ENCODE measurements at places on chromosomes 12 and 14. TPM values are rescaled to one million over a fixed set of nuclear protein-coding genes. Genes with fewer than 3 reads are reported as not detected.

GRCh38 chr12:99454539-99455172, 192.9 kb upstream of the GARIN6 start:
- H3K36me3 ChIP-seq = no peaks in the 10 kb centered on the region
- no peak overlapping the region for H3K27ac ChIP-seq
- DNase-seq = no peak
- H3K4me3 ChIP-seq = no peak overlapping the region

DNA sequence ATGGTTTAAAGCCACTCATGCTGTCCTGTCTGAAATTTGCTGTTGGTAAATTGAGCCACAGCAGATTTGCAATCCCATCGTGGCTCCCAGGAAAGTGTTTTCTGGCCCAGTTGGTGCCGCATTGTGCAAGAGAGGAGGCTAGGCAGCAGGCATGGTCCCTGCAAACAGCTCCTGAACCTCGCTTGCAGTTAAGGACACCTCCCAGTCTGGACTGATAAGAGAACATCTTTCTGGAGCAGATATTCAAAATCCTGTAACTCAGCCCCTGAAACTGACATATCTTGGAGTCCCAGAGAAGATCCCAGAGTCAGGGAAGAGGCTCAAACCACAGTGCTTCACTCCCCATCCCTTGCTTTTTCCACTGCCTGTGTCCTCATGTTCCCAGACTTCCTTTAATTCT, 328.6 kb upstream of the FKBP4 start:
- no peak overlapping the region for H3K27ac ChIP-seq
- no peaks in the 10 kb centered on the region for H3K4me1 ChIP-seq
- H3K36me3 ChIP-seq = no peaks in the 10 kb centered on the region
- no peak for DNase-seq
- H3K27me3 ChIP-seq = no peaks in the 10 kb centered on the region

- H3K36me3 ChIP-seq = no peaks in the 10 kb centered on the region
- H3K27me3 ChIP-seq = no peaks in the 10 kb centered on the region
- no peak overlapping the region for H3K4me3 ChIP-seq
- no peaks in the 10 kb centered on the region for H3K4me1 ChIP-seq
- no peak overlapping the region for H3K27ac ChIP-seq
- DNase-seq = no peak
Measured at GRCh38 chr12:60752589-60752988, 1156.8 kb downstream of the SLC16A7 start.

- no peaks in the 10 kb centered on the region for H3K36me3 ChIP-seq
- no peak overlapping the region for H3K4me3 ChIP-seq
- H3K4me1 ChIP-seq = peaks cover 13% of the 10 kb centered on the region
Measured at GRCh38 chr14:101521473-101521915, 39.8 kb upstream of the DIO3 start.

DNA sequence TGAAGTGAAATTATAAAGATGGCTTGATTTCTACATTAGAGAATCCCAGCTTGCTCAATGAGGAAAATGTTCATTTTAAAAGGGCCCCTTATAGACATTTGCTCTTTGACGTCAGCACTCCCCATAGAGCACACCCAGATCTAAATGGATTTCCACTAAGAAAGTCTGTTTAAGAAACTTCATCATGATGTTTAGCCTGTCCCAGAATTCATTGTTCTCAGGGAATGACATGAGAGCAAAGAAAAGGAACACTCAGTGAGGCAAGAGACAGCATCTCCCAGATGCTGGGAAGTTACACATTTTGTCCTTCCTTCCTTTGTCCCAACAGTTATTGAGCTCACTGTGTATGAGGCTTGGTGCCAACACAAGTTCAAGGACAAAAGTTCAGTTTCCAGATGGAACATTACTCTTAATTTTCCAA, 4.9 kb downstream of the PHLDA1 start:
- DNase-seq = no peak
- no peaks in the 10 kb centered on the region for H3K36me3 ChIP-seq
- H3K4me1 ChIP-seq = no peaks in the 10 kb centered on the region
- no peak overlapping the region for H3K27ac ChIP-seq

LRRIQ1 gene
- 0.55 TPM for total RNA-seq

AEBP2 gene
- total RNA-seq = 62.4 TPM

PIANP gene
- 0.11 TPM for total RNA-seq

SOAT2 gene
- total RNA-seq = 0.17 TPM

DACT1 gene
- 26.2 TPM for total RNA-seq

All from ovary (tissue), 10 donors.